Chondrocyte (in vitro differentiated cells): ENCODE measurements at places on chromosomes 3 and 15. TPM values are rescaled to one million over a fixed set of nuclear protein-coding genes. Genes with fewer than 3 reads are reported as not detected.

DNA sequence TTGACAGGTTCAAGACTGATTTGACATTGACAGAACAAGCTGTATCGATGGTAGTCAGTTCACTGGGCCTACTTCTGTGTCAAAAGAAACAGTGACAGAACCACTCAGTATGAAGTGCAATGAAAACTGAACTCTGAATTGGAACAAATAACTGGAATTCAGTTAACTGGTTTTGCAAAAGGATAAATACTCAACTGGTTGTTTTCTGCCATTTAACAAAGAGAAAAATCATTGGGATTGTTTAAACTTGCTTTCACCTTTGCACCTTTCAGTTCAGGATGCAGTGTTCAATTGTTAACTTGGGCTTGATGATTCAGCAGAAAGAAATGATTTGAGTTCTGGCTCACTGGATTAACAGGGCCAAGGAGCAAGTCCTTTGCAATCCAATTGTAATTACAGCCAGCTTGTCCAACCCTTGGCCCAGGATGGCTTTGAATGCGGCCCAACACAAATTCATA, 4.9 kb downstream of the BTD start:
- H3K27ac ChIP-seq, result no peak overlapping the region
- peaks cover 27% of the 10 kb centered on the region for H3K4me1 ChIP-seq
- no peak overlapping the region for H3K4me3 ChIP-seq
- no peaks in the 10 kb centered on the region for H3K27me3 ChIP-seq
- no peak for DNase-seq
- no peaks in the 10 kb centered on the region for H3K36me3 ChIP-seq

DNA sequence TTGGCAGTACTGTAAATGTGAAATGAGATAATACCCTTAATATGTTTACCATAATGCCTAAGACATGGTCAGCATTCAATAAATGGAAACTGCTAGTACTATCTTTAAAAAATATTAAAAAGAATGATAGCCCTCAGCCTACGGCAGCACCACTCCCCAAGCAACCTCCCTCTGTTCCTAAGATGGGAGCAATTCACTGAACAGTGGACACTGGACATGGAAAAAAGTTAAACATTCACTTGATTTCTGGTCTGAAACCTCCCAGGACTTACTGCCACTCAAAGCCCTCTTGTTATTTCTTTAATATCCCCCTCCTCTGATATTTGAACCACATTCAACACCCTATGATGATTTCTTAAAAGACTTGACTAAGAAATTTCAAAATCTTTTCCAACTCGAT, 27.0 kb downstream of the NEK4 start:
- no peaks in the 10 kb centered on the region for H3K4me1 ChIP-seq
- H3K27me3 ChIP-seq, result no peaks in the 10 kb centered on the region
- H3K27ac ChIP-seq, result no peak overlapping the region

DNA sequence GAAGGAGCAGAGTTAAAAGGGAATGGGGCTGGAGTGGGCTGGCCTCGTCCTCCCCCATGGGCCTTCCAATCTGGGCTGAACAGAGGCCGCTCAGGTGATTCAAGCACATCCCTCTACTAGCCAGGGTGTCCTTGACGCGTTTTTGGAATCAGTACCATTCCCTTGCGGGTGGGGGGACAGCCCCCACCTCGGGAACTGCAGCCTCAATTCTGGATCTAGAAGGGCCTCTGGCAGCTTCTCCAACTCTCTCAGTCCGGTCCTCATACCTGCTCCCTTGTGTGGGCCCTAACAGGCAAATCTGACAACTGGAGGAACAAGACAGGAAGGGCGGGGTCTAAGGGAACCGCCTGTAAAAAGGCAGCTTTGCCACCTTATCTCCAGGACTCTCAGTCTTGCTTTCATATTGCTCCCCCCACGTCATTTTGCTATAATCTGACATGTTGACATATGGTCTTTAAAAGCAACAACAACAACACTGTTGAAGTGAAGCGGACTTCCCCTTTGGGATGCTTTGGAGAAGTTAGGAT, 802 bp upstream of the CHRNB4 start:
- peaks cover 4% of the 10 kb centered on the region for H3K4me1 ChIP-seq
- peak overlapping the region; percentile 65 for H3K4me3 ChIP-seq

DNA sequence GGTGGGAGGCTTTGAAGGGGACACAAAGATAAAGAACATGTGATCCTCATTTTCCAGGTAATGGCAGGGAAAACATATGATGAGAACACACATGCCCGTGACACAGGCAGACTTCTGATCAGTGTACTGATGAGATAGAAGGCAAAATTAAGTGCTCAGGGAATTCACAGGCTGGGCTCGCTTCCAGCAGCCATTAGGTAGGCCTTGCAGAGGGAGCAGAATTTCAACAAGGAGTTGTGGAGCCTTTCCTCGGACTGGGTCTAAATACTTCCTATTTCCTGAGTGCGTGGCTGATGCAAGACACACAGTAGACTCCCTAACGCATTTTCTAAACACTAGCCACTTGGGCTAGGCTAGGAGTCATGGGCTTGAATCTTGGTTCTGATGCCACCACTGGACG, 74.0 kb upstream of the ETV5 start:
- no peak overlapping the region for H3K4me3 ChIP-seq
- H3K36me3 ChIP-seq, result peaks cover 5% of the 10 kb centered on the region
- no peaks in the 10 kb centered on the region for H3K4me1 ChIP-seq
- H3K27me3 ChIP-seq, result peaks cover 14% of the 10 kb centered on the region
- no peak overlapping the region for H3K27ac ChIP-seq

- H3K4me3 ChIP-seq, result no peak overlapping the region
- H3K4me1 ChIP-seq, result no peaks in the 10 kb centered on the region
- DNase-seq, result no peak
- peaks cover 77% of the 10 kb centered on the region for H3K27me3 ChIP-seq
- H3K27ac ChIP-seq, result no peak overlapping the region
Observed at GRCh38 chr3:62630664-62631063, 244.6 kb downstream of the CADPS start.

Gene AADACL2
- not detected in 3 replicates for total RNA-seq

GRCh38 chr3:170692720-170693119, 106.8 kb upstream of the SLC7A14 start:
- H3K4me3 ChIP-seq, result no peak overlapping the region
- H3K36me3 ChIP-seq, result no peaks in the 10 kb centered on the region
- no peak for DNase-seq

DNA sequence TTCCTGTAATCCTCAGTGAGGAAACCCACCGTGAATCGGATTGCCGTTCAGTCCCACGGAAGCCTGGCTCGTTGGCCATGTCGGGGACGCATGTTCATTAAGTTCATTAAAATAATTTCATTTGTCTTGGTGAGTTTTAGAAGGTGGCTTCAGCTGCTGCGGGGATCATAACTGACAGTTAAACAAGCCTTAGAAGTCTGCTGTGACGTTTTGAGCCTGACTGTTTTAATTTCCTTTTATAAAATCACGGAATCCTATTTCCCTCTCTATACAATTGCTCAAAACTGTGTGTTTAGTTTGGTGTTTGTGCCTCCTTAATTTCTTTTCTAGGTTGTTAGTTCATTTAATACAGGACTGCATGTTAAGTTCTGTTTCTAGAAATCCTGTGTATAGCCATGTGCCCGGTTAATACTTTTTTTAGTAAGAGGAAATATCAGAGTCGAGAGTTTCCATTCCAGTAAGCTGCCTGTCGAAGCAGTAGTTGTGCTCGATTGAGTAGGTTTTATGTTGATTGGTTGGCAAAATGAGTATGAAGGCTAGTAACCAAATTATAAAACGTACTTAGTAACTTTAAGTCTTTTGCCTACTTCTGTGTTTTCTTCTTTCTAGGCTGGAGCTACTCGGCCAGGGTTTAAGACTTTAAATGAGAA, 705 bp downstream of the NIPA2 start:
- peak overlapping the region; percentile 95 for H3K27ac ChIP-seq
- no peak for DNase-seq
- no peaks in the 10 kb centered on the region for H3K27me3 ChIP-seq

Gene CCDC191
- 2.9 to 3.4 TPM (median 3.2 TPM) in 3 replicates for total RNA-seq

Gene RETNLB
- total RNA-seq, result not detected in 3 replicates

Gene AGBL1
- not detected in 3 replicates for total RNA-seq

Gene HACD2
- 78.4 to 106 TPM (median 79.0 TPM) in 3 replicates for total RNA-seq

GRCh38 chr3:8443829-8444791, 57.5 kb upstream of the LMCD1 start:
- H3K4me1 ChIP-seq, result peaks cover 8% of the 10 kb centered on the region
- H3K27me3 ChIP-seq, result no peaks in the 10 kb centered on the region
- no peak overlapping the region for H3K27ac ChIP-seq

DNA sequence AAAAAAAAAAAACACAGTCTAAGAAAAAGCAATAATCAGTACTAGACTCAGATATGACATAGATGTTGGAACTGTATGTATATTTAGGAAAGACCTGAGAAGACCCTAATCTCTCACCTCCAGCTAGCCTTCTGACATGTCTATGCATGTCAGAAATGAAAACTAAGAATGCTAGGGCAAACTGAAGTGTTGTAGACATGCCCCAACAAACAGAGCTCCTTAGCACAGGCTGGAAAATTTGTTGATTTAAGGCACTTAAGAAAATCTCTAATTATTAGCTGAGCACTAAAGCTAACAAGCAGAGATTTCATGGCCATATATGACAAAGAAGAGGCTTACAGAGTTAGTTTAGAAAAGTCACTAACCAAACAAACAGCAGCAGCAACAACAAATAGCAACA, 45.5 kb upstream of the PRSS50 start:
- no peak overlapping the region for H3K27ac ChIP-seq
- peaks cover 2% of the 10 kb centered on the region for H3K27me3 ChIP-seq
- no peak for DNase-seq
- H3K4me1 ChIP-seq, result no peaks in the 10 kb centered on the region

Gene WDR49
- total RNA-seq, result not detected in 3 replicates

Gene CDHR4
- total RNA-seq, result not detected in 3 replicates

- no peaks in the 10 kb centered on the region for H3K27me3 ChIP-seq
- no peak overlapping the region for H3K4me3 ChIP-seq
- H3K36me3 ChIP-seq, result peaks cover 22% of the 10 kb centered on the region
- peak overlapping the region; percentile 79 for H3K27ac ChIP-seq
- peaks cover 39% of the 10 kb centered on the region for H3K4me1 ChIP-seq
Observed at GRCh38 chr15:48855501-48856440, 22.2 kb upstream of the EID1 start.

DNA sequence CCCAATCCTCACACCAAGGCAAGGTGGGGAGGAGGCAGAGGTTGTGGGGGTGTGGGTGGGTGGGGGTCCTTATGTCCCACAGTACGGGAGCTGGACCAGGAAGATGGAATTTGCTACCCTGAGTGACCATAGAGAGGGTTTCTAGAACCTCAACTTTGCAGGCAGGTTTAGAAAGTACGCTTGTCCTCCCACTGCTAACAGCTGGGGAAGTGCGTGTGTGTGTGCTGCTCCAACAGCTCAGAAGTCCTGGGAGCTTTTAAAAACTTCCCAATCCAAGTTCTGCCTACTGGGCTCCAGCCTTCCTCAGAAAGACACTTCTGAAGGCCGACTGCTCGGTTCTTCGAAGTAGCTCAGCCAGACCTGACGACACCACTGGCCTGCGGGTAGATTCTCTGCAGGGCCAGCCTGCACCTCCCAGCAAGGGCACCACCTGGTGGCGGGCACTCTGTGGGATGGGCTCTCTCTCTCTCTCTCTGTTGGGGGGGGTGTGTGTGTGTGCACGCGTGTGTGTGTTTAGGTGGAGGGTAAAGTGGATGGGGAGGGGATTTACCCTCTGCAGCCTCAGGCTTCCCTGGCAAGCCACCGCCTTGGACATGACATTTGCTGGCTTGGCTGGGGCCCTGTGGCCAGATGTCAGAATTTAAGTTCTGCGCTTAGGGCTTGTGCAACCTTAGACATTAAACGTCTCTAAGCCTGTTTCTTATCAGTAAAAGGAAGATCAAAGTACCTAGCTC, 15.6 kb downstream of the TMEM158 start:
- DNase-seq, result no peak
- H3K36me3 ChIP-seq, result no peaks in the 10 kb centered on the region
- no peak overlapping the region for H3K27ac ChIP-seq

Gene SLC9C1
- 0.07 TPM in 1 of 3 replicates, not detected in the others for total RNA-seq

Gene MYZAP
- total RNA-seq, result 0.17 to 1.9 TPM in 2 of 3 replicates, not detected in the other

Gene BCL2A1
- total RNA-seq, result not detected in 3 replicates

GRCh38 chr3:9916734-9917680, at the start of gene IL17RC:
Gene IL17RC (plus strand): TSS chr3:9917098. CDS start chr3:9917316, 218 bp downstream.
- DNase-seq, result no peak
- H3K36me3 ChIP-seq, result no peaks in the 10 kb centered on the region
- peak within 1 kb of the TSS; percentile 76 for H3K4me3 ChIP-seq
- peak within 1 kb of the TSS; percentile 85 for H3K27ac ChIP-seq

DNA sequence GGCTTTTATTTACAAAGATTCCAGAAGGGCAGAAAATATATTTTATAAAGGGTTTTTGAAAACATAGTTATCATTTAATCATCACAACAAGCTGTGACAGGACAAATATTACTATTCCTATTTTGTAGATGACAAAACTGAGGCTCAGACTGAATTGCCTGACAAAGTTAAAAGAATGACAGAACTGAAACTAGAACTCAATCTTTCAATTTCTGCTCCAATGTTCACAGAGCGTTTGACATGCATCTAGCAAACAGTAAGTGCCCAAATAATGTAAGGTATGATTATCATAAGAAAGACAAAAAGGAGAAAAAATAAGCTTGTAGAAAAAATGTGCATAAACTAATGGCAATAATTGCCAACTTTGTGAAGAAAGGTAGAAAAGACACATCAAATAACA, 61.9 kb downstream of the SCAPER start:
- H3K27me3 ChIP-seq, result no peaks in the 10 kb centered on the region
- H3K36me3 ChIP-seq, result peaks cover 5% of the 10 kb centered on the region
- peaks cover 8% of the 10 kb centered on the region for H3K4me1 ChIP-seq

- peaks cover 2% of the 10 kb centered on the region for H3K36me3 ChIP-seq
- no peak for DNase-seq
- peaks cover 24% of the 10 kb centered on the region for H3K4me1 ChIP-seq
- no peaks in the 10 kb centered on the region for H3K27me3 ChIP-seq
- H3K4me3 ChIP-seq, result no peak overlapping the region
Observed at GRCh38 chr15:73142802-73143762, 90.8 kb downstream of the NEO1 start.

Gene FOXB1
- total RNA-seq, result not detected in 3 replicates

Gene TTLL13
- 0.69 TPM in 1 of 3 replicates, not detected in the others for total RNA-seq

DNA sequence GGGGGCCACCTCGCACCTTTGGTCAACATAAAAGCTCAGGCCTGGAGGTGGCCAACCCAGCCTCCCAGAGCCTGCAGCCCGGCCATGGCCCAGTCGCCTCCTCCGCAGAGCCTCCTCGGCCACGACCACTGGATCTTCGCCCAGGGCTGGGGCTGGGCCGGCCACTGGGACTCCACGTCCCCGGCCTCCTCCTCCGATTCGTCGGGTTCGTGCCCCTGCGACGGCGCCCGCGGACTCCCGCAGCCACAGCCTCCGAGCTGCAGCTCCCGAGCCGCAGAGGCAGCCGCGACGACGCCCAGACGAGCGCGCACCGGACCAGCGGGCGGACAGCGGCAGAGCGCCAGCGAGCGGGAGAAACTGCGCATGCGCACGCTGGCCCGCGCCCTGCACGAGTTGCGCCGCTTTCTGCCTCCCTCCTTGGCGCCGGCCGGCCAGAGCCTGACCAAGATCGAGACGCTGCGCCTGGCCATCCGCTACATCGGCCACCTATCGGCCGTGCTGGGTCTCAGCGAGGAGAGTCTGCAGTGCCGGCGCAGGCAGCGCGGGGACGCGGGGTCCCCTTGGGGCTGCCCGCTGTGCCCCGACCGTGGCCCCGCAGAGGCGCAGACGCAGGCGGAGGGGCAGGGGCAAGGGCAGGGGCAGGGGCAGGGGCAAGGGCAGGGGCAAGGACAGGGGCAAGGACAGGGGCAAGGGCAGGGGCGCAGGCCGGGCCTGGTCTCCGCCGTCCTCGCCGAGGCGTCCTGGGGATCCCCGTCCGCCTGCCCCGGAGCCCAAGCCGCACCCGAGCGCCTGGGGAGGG, at the start of gene MESP2:
Gene MESP2 (plus strand): TSS at position 59 of the 799 bp plus-strand sequence. CDS start 26 bp downstream, at position 85.
- H3K4me3 ChIP-seq, result peak within 1 kb of the TSS; percentile 56
- H3K4me1 ChIP-seq, result peaks cover 10% of the 10 kb centered on the region
- peak within 1 kb of the TSS; percentile 22 for H3K27ac ChIP-seq
- H3K27me3 ChIP-seq, result no peaks in the 10 kb centered on the region
- peak; percentile 83 for DNase-seq
- H3K36me3 ChIP-seq, result no peaks in the 10 kb centered on the region
